Activated CD4-positive, alpha-beta T cell treated with anti-CD3 and anti-CD28 coated beads for 4 hours (primary cell): ENCODE measurements at places on chromosomes 7 and 10.

DNA sequence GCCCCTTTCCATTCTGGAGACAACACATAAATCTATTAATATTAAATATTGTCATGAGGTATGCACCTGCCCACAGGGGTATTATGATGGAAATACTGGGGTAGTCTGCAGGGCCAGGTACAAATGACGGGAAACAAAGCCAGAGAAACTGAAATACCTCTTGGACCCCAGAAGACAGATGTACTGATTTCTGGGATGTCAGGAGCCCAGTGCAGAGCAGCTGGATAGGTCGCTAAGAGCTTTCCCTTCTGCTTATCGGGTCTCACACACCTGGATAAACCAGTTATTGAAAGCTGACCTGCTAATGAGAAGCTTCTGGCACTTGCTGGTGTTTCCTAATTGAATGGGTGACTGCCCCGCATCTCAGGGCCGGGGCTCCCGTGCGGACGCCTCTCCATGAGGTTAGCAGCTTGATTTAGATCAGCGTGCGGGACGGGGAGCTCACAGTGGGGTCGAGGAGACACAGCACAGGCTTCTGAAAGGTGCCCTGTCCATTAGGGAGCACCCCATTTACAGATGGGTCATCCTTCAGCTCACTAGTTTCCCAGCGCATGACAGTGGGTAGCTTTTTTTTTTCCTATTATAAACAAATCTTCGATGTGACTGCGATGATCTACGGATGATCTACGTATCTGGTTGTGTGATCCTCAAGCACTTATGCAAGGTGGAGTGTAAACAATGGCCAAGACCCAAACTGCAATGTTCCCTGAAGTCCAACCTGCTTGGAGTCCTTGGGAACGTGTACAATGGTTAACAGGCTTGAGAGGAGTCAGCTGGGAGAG, 1.5 kb upstream of the INSIG1 start:
- DNase-seq: no peak

GRCh38 chr7:102119925-102120324, 166.7 kb upstream of the SH2B2 start:
- no peak for DNase-seq

- DNase-seq: no peak
Observed at GRCh38 chr10:7275761-7276440, 134.9 kb downstream of the SFMBT2 start.

GRCh38 chr7:70890147-70890969, 241.6 kb upstream of the GALNT17 start:
- DNase-seq: no peak

- no peak for DNase-seq
Observed at GRCh38 chr10:72796042-72796441, 97.5 kb upstream of the OIT3 start.

GRCh38 chr10:91284486-91285090, 64.1 kb downstream of the PCGF5 start:
- no peak for DNase-seq

DNA sequence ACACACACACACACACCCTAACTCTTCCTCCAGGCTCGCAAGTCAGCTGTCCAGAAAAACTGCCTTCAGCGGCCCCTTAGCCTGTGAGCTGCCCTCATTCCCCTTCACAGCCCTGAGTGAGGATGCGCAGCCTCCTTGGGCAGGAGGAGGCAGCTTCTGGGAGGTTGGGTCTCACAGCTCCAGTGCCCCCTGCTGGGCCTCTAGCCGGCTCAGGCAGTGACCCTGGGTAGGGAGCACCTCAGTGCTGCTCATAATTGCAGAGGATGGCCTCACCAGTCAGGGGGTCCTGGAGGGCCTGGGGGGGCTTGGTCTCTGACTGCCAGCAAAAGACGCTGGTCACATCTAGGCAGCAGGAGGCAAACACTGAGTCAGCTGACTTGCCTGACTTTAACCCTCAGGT, 43.7 kb downstream of the ZNF273 start:
- no peak for DNase-seq

DNA sequence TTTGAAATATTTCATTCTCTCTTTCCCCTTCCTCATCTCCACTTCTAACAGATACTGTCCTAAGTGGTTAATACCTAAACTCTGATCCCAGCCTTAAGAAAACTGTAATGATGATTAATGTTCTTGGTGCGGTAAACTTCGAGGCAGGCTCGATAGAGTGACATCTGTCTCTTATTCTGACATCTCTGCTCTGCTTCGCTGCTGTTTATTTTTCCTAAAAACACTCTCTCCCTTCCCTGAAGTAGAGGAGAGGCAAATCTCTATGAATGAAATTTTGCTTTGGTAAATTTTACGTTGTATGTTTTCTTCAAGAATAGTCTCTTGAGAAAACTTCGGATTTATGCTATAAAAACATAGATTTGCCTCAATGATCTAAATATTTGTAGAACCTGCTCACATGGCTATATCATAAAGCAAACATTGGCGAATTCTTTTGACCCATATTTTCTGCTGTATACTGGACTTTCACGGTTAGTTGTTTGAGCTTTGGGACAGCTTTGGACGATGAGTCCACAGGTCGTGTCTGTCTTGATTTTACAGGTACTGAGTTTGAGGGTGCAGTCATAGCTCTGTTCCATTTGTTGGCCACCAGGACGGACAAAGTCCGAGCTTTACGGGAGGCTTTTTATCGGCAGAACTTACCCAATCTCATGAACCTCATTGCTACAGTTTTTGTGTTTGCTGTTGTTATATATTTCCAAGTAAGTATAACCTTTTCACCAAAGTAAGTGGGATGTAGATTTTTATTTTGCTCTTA, 27.1 kb downstream of the SEC61A2 start:
- no peak for DNase-seq

DNA sequence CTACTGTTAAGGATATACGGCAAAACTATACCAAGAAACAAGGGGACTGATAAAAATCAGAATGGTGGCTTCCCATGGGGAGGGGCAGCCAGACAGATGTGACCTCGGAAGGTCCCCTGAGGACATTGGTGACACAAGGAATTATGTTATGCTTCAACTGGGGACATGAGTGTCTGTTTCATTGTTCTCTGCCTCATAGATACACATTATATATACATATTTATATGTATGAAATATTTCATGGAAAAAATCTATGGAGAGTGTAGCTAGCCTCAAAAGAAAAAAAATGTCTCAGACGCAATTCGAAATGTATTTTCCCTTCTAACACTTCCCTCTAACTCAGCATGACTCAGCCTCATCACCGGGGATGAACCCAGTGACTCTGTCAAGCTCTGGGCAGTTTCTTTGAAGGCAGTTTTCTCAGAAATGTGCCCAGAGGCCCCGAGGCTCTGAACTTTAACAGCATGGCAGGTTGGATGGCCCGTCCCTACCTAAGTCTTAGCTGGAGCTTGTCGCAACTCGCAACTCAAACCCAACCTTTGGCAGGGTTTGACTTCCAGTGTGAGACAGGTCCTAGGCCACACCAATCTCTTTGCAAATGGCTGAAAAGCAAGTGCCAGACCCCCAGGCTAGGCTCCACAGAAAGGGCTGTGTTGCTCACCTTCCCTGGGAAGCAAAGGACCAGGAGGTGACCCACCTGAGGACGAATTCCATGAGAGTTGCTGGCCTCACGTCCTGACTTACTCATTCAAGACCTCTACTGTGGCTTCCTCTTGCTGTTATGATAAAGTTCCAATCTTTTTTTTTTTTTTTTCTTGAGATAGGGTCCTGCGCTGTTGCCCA, 86.9 kb downstream of the CARD11 start:
- DNase-seq: peak; percentile 50

- DNase-seq: no peak
Observed at GRCh38 chr10:132399117-132400035, 2.4 kb downstream of the PWWP2B start.

DNA sequence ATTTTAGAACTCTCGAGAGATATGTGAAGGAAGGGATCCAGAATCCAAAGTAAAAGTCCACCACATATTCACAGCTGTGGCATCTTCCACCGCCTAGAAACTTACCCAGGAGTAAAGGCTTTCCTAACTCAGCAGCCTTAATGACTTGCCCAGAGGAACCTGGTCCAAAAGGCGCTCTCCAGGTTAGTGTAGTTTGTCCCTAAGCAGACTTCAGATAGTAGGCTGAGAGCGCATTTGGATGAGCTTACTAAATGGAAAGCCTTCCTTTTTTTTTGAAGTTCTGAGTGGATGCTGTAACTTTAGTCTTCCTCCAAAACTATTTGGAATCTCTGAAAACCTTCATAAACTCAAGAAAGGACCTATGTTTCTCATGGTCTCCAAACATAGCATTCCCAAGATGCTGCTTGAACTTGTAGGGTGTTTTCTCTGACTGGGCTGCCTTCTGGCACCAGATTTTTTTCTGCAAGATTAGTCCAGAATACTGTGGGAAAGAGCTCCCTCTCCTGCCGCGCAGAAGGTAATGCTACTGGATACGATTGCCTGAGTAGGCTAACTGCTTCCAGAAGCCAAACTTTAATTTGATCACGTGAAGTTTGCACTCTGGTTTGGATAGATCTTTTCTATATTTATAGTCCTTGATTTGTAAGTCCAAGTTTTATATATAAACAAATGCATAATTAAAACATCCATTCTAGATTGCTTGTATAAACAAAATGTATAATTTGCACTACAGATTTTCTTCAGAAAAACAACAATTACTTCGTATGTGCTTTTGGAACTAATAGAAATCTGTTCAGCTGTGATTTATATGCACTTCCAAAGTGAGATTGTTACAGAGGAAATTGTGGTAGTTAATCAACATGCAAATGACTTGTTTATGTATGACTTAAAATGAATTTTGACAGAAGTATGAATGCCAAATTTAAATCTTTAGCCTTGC, 19.6 kb upstream of the GPR37 start:
- DNase-seq: no peak

DNA sequence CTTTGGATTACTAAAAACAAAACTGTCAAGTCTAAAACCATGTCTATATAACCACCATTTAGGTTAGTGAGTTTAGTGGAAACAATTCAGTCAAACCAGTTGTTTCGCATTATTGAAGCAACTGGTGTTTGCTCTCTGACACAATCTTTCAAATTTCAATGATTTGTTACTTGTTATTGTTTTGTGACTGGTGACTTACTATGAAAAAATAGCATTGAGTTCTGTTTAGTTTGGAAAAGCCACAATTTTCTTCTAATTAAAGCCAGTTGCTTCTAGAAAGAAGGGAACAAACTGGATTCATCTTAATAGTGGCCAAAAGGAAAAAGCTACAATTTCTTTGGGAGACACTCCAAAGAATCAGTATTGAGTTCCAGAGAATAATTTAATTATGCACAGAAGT, 30.4 kb downstream of the LAMB4 start:
- DNase-seq: no peak

GRCh38 chr10:80015911-80016830, 62.3 kb upstream of the TMEM254 start:
- no peak for DNase-seq

DNA sequence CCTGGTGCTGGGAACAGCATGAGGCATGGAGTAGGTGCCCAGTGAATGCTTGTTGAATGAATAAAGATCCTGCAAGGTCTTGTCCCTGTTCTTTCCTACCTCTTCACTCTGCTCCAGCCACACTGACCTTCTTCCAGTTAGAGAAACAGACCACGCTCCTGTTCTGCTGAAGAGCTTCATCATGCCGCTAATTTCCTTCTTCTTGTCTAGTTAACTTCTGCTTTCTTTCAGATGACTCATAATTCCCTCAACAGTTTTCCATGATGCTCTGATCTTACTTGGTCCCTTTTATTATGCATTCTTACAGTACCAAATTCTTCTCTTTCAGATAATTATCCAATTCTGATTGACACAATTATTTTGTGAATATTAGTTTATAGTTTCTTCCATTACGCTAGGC, 59.5 kb upstream of the C1QL3 start:
- no peak for DNase-seq

- DNase-seq: no peak
Observed at GRCh38 chr7:102220960-102221800, 65.5 kb upstream of the SH2B2 start.
